Naive thymus-derived CD8-positive, alpha-beta T cell (primary cell): ENCODE measurements at places on chromosomes 16 and 17.
A peak's percentile ranks its signal among the peaks of the same experiment; 100 is the strongest.

DNA sequence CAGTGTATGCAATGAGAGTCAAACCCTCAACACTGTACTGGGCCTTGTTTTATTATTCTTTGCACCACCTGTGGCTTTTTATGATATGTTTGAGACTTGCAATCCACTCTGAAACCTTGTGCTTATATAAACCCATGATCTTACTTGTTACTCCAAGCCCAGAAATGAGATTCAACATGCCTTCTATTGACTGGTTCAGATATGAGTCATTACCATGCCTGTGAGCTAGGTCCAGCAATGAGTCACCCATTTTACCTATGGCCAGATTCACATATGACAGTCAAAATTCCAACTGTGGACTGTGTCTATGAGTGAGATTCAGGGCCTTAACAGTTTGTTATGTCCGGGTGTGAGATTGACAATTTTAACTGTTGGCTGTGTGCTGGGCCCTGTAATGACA lies 1846.1 kb downstream of the TP53TG3F start:
- no peak for DNase-seq

DNA sequence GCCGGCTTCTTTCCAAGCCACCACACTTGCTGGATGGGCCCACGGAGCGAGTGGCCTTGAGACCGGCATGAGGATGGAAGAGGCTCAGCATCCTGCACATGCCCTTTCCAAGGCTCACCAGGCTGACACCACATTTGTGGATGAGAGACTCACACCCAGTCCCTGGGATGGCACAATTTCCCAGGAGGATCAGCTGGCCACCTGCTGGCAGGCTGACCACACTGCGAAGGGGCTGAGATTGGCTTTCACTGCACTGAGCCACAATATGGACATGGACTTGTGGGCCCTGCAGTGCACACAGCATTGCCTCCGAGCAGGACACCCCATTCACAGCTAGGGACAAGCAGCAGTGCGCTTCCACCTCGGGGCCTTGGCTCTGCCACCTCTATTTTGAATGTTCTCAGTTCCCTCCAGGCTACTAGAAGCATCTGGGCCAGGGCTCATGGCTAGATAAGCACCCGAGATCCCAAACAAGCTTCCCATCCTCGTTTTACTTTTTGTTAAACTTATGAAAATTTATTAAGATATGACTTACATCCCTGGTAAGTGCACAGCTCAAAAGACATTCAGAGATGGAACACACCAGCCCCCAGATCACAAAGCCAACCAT lies 25.3 kb upstream of the KSR1 start:
- no peak for DNase-seq

- no peak for DNase-seq
Measured at GRCh38 chr16:27225536-27226360, 22.4 kb downstream of the KDM8 start.

GRCh38 chr16:15996432-15997109 lies 47.2 kb downstream of the ABCC1 start:
- DNase-seq, result no peak

GRCh38 chr17:9557857-9558256 lies 17.8 kb downstream of the STX8 start:
- no peak for DNase-seq

DNA sequence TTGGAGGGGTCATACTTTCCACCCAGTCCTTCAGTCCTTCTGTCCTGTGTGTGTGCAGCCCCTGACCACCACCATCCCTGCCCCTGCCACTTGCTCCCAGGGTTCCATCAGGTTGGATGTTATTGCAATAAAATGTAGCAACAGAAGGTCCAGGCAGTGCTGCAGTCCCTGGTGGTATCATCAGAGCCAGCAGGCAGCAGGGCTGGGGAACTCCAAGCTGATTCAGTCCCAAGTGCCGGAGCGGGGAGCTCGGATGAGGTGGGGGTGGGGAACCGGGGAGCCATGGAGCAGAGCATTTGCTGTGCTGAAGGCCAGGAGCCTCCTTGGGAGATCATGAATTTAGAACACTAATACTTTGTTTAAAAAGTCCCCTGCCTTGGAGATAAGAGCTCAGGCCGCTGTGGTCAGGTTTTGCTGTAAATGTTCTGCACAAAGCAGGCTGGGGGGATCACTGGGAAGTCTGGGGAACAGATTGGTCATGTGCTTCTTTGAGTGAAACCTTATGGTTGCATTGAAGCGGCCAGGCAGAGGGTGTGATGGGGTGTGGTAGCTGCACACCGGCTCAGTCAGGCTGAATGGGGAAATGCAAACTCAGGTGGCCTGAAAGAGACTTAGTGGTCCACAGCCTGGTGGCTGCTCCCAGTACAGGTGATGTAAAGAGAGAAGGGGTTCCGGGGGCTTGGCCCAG lies 225.9 kb downstream of the SEC14L1 start:
- no peak for DNase-seq

DNA sequence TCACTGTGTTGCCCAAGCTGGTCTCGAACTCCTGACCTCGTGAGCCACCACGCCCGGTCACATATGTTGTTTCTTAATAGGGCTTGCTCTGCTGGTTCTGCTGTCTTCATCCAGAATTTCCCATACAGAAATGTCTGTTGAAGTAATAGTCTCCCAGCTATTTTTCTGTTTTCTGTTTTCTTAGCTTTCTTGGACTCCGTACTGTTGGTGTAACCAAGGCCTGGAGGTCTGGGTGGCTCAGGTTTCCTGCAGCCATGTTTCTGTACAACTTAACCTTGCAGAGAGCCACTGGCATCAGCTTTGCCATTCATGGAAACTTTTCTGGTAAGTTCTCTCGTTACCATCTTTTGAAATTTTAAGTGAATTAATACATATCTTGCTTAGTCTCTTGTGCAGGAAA lies 2.8 kb downstream of the SF3B3 start:
- DNase-seq, result no peak

DNA sequence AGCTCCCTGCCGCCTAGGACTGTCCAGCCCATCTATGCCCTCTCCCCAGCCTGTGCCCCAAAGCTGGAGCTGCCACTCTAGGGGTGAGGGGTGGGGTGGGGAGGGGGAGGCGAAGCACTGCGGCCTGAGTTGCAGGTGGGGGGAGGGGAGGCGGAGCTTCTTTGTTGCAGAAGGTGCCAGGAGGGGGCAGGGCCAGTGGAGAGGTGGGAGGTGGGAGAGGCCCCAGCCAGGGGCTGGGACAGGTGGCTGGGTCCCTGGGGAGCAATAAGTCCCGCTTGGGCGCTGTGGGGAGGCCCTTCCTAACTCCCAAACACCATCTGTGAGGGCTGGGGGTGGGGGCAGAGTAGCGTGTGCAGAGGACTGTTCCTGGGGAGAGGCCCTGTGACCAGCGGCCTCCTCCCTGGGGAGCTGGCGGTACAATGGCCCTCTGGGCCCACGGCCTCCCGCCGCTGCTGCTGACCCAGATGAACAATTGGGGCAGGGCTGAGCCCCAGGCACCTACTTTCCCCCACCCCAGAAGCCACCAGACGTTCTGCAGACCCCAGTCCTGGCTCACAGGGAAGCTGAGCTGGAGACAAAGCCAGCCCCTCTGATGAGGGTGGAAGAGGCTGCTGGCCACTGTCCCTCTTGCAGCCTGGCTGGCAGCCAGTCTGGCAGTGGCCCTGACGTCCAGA lies 2.2 kb upstream of the NTN3 start:
- DNase-seq, result no peak

DNA sequence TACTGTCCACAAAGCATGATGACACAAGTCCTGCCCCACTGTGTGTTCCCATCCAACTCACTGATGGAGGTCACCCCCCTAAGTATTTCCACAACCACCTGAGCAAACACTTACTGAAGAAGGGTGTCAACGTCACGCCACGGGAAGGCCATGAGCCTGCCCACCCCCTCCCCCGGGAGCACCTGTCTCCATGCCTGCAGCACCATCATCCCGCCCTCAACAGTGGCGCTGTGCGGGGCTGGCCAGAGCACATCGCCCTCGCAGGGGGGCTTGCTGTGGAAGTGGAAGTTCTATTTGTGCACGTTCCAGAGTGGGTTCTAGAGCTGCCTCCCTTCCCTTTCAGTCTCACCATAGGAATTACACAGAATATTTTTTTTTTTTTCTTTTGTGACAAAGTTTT lies 4.3 kb upstream of the MBTPS1 start:
- DNase-seq, result no peak

GRCh38 chr17:50445730-50446325 lies 19.8 kb downstream of the ACSF2 start:
- no peak for DNase-seq

DNA sequence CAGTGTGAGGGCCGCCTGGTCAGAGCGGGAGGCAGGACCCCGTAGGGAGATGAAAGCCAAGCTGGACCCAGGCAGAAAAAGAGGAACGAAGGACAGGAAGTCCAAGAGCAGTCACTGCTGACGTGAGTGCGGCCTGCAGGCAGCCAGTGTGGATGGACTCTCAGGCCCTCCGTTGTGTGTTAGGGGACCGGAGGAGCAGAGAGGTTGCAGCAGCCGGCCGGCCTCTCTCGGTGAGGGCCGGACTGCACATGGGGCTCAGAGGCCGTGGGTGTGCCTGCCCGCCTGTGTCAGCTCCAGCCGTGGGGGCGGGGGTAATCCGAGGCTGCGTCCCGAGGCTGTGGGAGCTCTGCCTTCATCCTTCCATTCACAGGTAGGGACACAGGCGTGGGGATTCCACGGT lies 67.4 kb downstream of the JPH3 start:
- DNase-seq, result no peak

GRCh38 chr17:57874434-57875289 lies 24.8 kb upstream of the MRPS23 start:
- DNase-seq, result peak; percentile 18

- no peak for DNase-seq
Measured at GRCh38 chr16:5854027-5854426, 756.4 kb upstream of the EEF2KMT start.

- no peak for DNase-seq
Measured at GRCh38 chr16:12131755-12132154, 155.2 kb downstream of the SNX29 start.

DNA sequence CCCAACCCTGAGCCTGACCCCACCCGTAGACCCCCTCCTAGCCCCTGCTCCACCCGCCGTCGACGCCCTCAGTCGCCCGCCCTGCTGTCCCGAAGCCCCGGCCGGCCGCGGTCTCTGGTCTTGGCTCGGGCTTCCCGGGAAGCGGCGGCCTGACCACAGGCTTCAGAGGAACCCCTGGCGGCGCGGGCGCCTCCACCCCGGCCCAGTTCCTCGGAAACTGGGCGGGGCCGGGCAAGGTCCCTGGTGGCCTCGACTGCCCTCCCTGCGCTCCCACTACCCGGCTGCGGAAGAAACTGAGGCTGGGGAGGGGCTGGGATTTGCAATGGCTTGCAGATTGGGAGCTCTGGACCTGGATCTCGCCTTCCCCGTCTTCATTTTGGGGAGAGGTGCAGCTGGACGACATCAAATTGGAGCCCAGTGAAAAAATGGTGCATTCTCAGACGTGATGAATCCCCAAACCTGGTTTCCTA lies 692 bp upstream of the SOCS1 start:
- DNase-seq, result peak; percentile 16

DNA sequence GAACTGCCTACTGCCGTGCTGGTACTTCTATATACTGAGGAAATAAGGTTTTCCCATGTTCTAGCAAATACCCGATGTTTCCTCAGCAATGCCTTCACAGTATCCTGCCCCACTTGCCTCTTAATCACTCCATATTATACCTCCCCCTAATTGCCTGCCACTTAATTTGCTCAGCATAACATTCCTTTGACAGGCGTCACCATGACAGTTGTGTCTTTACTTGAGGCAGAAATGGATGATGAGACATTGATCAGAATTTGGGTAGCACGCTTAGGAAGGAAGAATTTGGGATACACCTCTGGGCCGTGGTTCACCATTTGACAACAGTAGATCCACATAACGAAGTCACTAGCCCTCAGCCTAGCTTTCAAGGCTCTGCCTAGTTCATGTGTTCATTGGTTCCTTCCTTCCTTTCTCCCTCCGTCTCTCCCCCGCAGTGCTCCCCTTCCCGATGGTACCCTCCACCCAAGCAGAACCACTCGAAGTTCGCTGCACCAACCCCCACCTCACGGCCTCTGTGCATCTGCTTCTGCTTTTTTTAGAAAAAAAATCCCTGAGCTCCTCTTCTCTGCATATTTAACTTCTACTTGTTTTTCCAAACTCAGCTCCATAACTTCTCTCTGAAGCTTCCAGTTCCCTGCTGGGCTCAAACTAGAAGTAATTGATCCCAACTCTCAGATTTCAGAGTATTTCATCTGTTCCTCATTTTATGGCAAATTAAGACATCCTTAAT lies 19.4 kb downstream of the IQCK start:
- no peak for DNase-seq

- DNase-seq, result no peak
Measured at GRCh38 chr17:6035801-6036394, 34.3 kb upstream of the WSCD1 start.

DNA sequence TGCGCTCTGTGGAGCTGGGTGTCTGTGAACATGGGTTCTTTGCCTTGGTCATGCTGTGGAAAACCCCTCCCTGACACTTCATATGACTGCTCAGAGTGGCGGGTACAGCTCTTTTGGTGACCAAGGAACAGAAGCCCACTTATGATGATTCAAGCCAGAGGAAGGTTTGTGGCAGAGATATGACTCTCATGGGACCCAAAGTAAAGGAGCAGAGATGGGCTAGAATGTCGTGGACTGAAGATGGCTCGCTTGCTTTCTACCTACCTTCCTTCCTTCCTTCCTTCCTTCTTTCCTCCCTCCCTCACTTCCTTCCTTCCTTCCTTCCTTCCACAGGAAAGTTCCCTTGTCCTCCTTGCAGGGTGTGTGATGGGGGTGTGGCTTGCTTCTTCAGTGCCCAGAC lies 169.7 kb upstream of the IRX3 start:
- DNase-seq, result no peak

DNA sequence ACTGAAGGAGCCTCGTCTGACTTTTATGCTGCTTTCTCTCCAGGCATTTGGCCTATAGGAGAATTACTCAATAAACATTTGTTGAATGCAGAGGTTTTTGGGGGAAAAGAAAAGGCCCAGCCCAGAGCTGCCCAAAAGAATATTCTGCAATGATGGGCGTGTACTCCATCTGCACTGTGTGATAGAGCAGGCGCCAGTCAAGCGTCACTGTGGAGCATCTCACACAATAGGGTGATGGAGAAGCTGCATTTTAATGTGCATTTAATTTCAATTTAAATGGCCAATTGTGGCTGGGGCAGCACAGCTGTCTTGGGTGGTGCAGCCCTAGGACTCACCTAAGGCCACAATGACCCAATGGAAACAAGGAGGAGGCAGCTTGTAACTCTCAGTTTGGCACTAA lies 20.6 kb downstream of the GLYR1 start:
- DNase-seq, result no peak

- no peak for DNase-seq
Measured at GRCh38 chr16:76278980-76279379, 1.8 kb downstream of the CNTNAP4 start.

GRCh38 chr16:57485916-57486857 lies at the start of gene DOK4:
TSS of gene DOK4 (minus strand) at chr16:57486493. CDS start at chr16:57479507, 6,986 bp downstream.
- peak; percentile 68 for DNase-seq

- no peak for DNase-seq
Measured at GRCh38 chr16:13528691-13529090, 391.3 kb upstream of the ERCC4 start.

- DNase-seq, result no peak
Measured at GRCh38 chr17:77610972-77611521, 347.5 kb upstream of the TNRC6C start.
